NCI-H774 (cell line): ENCODE measurements at places on chromosomes 1 and 21.

DNA sequence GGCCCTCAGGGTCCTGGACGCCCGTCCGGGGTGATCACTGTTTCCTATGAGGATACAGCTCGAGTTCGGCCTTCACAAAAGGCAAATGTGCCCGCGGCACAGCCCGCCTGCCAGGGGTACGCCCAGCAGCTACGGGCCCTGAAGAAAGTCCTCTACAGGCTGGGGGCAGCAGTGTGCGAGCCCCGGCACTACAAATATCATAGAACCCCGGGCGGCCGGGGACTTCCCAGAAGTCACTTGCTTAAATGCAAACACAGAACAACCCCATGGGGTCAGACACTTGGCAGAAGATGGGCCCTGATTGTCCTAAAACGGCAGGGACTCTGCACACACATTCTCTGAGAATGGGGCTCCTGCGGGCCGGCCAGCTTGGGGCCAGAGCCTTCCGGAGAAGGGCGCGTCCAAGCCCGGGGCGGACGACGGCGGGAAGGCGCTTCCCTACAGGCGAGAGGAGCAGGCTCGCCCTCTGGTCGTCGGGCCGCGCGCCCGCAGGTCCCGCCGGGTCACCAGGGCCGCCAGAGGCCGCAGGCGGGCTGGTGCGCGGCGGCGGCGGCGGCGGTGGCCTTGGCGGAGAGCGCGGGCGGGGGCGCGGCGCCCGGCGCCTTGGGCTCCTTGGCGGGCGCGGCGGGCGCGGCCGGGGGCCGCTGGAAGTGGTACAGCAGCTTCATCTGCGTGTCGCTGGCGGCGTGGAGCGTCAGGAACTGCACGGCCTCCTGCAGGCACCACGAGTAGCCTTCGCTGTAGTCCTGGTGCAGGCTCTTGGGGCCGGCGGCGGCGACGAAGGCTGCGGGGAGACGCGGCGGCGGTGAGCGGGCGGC lies 888 bp downstream of the HES5 start:
- no peak for DNase-seq

DNA sequence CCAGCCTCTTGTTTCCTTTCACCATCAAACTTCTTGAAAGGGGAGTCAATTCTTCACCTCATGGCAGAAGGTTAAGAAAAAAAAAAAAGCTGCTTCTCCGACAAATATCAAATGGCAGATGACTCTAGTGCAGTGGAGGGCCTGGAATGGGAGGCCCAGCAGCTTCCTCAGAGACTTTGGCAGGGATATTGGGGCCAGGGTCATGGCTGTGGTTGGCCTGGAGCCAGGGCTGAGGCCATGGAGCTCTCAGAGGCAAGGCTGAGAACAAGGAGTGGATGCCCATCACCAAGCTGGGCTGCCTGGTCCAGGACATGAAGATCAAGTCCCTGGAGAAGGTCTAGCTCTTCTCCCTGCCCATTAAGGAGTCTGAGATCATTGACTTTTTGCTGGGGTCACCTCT lies 18.7 kb downstream of the MTF1 start:
- no peak for DNase-seq

GRCh38 chr1:30404341-30404740 lies 319.0 kb downstream of the MATN1 start:
- no peak for DNase-seq

- no peak for DNase-seq
Observed at GRCh38 chr1:216331211-216331610, 92.0 kb downstream of the USH2A start.

DNA sequence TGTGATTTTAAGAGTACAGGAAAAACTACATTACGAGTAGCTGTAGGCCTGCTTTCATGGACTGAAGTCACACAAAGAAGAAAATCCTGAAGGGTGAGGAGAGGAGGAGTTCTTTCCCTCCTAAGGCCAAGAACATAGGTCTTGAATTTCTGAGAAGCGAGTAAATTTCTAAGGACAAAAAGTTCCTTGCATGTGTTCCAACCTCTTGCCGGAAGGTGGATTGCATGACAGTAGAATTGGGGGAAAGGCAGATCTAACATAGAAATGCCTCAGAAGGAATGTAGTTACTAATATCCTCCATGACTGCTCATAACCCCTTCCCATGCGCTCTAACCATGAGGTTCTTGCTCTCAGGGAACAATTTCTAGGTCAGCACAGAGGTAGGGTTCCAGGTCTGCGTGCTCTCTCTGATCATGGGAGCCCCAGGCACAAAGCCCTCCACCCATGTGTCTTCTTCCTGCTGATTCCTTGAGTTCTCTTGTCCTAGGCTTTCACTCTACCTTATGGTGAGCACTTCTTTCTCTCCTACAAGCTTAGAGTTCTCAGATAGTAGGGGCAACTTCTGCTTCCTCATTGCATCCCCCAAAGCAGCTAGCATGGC lies 13.7 kb downstream of the CD2 start:
- no peak for DNase-seq

DNA sequence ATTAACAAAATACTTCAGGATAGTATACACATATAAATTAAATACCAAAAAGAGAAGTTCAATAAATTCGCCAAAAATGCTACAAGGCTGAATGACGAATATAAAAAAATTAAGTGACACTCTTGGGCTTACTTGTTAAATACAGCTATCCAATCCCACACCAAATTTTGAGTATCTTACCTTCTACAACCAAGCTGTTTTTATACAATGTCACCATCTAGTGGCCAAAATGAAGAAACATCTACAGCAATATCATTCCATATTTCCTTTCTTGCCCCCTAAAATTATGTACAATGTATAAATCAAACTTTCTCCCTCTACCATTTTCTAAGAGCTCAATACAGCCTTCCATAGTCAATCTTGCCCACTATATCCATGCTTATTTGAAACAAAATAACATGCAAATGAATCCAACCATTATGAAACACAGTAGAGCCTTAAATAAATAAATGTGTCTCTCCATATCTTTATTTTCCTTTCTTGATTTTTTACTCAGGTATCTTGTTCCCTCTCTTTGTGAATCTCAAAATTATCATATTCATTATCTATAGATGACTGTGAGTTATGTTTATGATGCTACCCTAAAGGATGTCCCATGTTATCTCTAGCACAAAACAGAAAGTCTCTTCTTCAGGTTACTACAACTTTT lies 86.3 kb downstream of the ACBD6 start:
- DNase-seq = peak; percentile 44
